ENCODE measurements at places on chromosomes 11 and 22.

GRCh38 chr11:28346209-28346608, 238.0 kb downstream of the METTL15 start:
- no peak for DNase-seq

DNA sequence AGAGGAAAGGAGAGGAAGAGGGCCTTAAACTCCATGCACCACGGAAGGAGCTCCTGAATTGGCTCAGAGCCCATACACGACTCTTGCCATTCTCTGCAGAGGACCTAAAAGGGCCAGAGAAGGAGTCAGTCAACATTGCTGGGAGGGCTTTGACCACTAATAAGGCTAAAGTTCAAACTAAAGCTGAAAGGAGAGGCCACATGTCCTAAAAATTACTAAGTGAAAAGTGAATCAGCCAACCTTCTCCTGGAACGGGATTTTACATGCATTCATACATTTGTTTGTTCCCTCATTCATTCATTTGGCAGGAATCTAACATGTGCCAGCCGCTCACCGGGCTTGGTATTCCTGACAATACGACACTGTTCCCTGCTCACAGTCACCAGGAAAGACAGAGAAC, 10.5 kb downstream of the CLMP start:
- no peak for DNase-seq

DNA sequence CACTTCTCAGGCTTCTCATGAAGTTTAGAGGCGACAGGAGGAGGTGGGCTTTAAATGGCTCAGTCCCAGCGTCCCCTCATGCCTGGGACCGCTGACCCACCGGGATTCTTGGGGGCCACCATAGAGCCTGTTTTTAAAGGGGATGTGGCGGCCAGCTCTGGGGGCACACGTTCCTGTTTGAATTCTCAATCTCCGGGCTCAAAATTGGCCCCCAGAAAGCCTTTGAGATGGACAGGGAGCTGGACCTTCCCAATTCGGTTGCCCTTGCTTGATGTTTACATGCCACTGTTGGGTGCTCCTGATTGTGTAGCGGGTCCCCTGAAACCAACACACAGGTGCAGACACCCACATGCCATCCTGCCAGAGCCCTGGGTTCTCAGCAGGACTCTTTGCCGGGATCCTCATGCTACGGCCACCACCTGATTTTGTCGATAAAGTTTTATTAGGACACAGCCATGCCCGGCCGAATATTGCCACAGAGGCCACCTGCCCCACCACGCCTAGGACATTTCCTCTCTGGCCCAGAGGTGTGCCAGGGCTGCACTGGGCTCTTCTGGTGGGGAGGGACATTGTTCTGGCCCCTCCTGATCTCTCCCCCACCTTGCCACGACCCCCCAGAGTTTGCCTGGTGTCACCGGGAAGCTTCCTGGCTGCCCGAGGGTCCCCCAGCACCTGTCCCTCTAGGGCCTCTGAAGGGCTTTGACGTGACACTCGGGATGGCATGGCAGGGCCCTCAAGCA, 71.6 kb downstream of the KCNQ1 start:
- no peak for DNase-seq

DNA sequence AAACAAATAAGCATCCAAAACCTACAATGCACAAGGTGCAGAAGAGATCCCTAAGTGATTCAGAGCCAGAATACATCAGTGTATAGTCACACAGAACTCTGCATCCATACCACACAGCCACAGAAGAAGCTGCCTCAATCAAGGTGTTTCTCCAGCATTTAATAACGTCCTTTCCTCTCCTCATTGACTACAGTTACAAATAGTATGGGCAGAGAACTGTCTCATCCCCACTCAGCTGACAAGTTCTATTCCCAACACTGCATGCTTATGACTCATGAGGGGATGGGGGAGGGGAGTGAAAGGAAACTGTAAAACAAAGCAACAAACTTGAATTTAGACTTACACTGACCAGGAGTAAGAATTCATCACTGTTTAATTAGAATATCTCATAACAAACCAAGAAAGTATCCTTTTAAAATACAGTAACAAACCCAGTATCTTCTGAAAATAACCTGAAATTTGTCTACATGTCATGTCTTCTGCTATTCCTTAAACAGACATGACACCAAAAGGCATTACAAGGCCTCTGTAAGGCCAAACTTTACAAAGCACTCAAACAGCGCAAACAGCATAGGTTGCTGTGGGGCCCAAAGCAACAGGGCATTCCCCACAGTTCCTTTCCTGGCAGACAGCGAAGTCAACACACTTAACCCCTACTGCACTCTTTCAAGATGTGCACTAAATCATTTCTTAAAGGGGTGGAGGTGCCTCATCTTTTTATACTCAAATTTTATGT, 29.3 kb downstream of the CELF1 start:
- DNase-seq, result peak; percentile 55

DNA sequence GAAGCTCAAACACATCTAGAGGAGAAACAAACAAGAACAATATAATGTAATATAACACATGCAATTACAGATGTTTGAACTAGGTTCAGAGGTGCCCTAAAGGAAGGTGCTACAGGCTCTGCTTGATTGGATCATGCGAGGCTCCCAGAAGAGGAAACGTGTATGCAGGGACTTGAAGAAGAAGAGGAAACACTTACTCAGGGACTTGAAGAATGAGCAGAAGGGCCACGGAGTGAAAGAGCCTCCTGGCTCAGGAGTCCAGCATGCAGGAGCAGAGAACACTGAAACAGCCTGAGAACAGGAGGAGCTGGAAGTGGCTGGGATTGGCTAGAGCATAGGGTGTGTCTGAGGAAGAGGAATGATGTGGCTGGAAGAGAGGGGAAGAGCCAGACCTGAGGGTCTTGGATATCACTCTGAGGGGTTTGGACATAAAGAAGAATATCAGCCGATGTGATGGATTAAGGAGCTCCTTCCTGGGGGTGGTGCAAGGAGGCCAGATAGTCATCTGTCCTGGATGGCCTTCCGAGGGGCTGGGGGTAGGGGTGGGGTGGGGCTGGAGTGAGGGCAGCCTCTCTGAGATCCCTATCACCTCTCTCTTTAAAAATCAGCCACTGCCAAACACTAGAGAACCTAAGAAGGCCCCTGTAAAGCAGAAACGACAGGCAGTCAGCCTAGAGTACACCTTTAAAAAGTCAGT, 16.8 kb downstream of the FZD4 start:
- no peak for DNase-seq

DNA sequence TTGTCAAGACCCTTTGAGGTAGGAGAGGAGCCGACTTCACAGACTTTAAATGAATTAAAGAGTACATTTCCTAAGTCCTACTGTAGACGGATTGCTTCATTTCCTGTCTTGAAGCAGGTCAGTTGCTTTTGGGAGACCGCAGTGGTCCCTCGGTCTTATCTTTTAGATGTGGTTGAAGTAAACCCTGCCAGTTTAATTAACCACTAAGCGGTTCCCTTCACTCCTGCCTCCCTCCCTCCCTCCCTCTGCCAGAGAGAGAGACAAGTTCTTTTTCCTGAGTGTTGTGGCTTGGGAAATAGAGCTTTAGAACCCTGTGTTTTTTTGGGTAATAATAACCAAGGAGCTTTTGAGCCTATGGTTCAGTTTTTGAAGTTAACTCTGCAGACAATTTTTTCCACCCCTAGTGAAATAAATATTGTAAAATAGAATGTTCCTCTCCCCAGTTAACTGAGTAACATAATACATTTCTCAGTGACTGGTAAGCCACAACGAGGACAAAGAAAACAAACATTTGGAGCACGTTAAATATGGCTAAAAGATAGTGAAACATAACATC, 147.5 kb downstream of the LDLRAD3 start:
- no peak for DNase-seq

- DNase-seq, result no peak
These were observed 5.8 kb downstream of the PITPNB start for GRCh38 chr22:27913162-27913741.

Measured in pons (tissue), 1 donor.